ENCODE measurements at places on chromosomes 2 and 18.
A peak's percentile ranks its signal among the peaks of the same experiment; 100 is the strongest.

- no peak for DNase-seq
Observed at GRCh38 chr18:6830916-6831315, 101.4 kb downstream of the ARHGAP28 start.

- peak; percentile 13 for DNase-seq
Observed at GRCh38 chr2:187658952-187659525, 104.8 kb upstream of the TFPI start.

DNA sequence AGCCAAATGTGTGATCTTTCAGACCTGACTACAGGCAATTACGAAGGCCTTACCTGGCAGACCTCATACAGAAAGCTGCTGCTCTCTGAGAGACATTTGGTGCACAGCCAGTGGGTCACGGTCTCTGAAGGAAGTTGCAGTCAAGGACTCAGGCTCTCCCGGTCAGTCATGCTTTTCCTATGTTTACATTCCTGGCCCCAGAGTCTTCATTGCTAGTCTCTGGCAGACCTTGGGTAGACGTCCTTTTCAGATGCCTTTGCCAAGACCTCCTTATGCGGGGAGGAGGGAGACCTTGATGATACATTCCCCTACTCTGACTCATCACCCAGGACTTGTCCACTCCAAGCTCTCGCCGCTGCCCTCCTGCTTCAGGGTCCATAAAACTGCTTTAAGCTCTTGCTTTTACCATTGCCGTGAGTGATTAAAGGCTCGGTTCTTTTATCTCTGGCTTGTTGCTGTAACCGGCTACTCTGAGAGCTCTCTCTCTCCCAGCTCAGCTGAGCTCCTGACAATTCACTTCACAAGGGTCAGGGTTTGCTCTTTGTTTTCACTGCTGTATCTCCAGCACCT lies 62.0 kb upstream of the SLC35F5 start:
- peak; percentile 97 for DNase-seq

DNA sequence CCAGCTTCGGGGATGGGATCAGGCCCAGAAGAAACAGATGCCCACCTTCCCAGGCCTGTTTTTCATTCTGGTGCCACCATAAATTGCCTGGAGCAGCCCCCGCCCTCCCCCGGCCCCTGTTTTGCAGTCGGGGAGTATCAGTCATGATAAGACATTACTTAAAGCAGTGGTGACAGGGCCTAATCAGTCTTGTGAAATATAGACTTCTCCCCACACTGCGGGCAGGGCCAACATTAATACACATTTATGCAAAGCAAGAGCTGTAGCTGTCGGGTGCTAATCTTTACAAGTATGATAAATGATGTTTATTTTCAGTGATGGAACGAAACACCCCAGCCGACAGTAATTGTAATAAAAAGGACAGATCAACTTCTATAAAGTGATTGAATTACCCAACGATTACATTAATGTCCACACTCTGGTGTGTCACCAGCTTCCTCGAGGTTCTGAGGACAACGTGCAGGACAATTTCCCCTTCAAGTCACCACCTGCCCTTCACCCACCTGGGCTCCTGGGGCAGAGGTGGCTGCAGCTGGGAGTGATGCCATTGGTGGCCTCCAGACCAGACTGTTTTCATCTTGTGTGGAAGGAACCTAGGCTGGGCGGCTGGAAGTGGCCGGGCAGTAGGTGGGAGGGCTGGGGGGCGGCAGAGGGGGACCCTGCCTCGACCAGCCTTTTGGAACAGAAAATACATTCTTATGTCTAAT lies 226.0 kb downstream of the TFCP2L1 start:
- no peak for DNase-seq

DNA sequence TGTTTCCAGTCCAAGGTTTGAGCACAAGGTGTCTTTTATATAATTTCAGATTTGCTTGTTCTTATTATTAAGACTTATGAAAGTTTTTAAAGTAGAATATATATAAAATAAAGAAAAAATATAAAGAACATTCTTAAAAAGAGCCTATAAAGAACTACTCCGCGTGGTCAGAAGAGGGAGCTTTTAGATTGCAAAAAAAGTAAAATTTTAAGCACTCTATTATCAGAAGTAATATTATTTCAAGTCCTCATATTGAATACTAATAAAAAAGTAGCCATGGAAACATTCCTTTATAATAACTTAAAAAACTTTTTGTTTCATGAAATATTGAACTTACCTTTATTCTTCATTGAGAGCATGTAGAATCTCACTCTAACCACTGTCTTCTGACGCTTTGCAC lies 51.4 kb downstream of the LINC00305 start:
- no peak for DNase-seq

GRCh38 chr2:27494944-27495554 lies at the start of gene FNDC4:
Gene FNDC4 (minus strand): TSS chr2:27495200. CDS start chr2:27494679, 521 bp downstream.
- DNase-seq, result peak; percentile 8

- peak; percentile 94 for DNase-seq
Observed at GRCh38 chr2:69082430-69082997, 69.5 kb downstream of the ANTXR1 start.

DNA sequence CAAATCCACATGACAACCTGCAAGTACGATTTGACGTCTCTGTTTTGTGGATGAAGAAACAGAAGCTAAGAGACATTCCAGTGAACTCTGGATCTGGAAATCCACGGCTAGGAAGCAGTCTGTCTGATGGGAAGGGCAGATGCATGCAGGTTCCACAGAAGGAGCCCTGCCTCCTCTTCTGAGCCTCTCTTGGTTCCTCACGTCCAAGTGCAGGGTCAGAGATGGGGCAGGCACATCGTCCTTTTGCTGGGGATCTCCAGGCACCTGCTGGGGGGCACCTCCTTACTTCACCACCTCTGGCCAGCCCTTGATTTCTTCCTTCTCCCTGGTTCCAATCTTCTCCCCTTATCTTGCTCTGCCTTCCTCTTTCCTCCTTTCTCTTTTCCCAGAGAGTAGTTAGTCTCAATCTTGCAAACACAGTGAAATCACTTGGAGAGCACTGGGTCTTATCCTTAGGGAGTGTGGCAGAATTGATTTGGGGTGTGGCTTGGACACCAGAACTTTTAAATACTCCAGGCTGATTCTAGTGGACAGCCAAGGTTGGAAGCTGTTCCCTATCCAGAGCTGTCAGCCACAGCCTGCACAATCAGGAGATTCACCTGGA lies 137.8 kb downstream of the BCL2 start:
- no peak for DNase-seq

- DNase-seq, result no peak
Observed at GRCh38 chr18:2495381-2495780, 75.9 kb downstream of the METTL4 start.

- DNase-seq, result no peak
Observed at GRCh38 chr2:234805836-234806235, 146.0 kb upstream of the SH3BP4 start.

GRCh38 chr2:145752091-145752806 lies 1232.3 kb upstream of the ZEB2 start:
- DNase-seq, result peak; percentile 87

DNA sequence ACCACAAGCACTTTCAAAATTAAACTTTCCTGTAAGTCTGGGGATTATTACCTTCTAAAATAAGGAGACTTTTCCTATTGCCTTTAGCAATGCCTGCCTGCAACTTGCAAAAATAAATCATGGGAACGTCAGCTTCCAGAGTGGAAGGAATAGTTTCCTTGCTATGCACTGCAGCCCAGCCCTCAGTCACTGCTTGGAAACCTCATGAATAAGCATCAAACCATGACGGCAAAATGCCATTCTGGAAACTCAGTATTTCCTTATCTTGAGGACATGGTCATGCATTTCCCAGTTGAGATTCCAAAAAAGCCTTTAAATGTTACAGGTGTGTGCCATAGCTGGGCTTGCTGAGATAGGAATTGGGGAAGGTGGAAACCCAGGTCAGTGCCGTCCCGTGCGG lies 84.2 kb upstream of the OTOS start:
- peak; percentile 16 for DNase-seq

DNA sequence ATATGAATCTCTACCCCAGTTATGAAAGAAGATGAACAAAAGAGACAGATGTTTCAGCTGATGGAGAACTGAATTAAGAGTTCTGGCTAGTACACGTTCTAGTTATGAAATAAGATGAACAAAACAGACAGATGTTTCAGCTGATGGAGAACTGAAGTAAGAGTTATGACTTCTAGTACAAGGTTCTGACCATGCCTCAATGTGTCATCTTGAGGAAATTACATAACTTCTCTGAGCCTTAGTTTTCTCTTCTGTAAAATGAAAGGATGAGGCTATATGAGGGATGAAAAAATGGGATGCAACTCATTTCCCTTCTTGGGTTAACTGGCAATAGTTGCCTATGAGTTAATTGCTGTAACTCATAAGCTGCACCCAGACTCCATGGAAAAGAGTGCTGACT lies 92.9 kb upstream of the WDR75 start:
- no peak for DNase-seq

DNA sequence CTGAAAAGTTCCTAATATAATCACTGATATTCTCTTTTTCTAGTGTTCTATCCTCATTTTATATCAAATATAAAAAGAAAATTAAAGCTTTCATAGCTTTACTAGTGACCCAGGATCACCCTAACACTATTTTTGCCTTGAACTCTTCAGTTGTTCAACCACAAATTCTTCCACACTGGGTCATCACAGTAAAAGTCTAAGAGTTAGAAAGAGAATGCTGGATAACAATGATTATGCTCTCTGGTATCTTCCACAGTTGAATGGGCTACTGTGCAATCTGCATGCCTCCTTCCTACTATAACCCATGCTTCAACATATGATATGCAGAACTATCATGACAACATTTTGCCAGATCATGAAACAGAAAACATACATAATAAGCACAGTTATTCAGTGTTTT lies 32.3 kb downstream of the CHN1 start:
- DNase-seq, result peak; percentile 5

DNA sequence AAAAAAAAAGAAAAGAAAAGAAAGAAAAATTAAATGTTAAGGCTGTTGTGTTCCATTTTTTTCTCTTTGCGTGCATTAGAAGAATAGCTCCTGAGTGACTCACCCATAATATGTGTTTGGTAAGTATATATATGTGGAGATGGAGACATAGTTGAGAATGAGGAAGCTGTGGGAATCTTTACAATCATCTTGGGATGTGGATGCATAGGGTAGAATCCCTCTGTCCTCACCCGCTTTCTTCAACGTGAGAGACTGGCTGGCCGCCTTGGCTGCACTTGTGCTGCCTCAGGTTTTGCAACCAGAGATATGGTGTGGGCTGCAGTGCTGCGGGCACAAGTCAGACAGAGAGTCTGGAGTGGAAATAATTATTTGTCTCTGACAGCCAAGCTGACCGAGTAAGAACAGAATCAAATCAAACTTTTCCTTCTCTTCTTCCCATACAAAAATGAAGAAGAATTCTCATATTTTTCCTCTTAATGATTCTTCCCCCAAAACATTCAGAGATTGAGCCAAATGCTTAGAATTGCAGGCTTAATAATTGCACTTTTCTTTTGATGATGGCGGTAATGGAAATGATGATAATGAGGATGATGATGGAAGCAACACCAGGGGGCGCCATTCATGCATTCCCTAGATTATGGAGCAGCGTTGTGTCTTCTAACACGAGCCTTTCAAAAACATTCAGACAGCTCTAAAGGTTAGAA lies 48.5 kb downstream of the SERPINB7 start:
- DNase-seq, result peak; percentile 25

DNA sequence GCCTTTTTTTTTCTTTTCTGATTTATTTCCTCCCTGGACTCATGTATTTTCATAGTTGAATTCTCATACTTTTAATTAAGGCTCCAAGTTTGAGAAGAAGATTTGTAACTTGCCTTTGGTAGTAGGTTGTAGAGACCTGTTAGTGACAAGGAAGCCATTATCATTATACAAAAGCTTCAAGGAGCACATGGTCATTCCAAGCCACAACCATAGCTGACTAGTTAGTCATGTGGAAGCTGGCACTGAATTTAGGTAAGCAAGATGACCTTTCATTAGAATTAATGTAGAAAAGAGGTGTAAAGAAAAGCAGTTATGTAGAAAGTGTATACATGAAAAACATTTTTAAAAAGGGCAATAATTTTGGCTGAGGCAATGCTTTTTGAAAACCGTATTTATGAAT lies 89.7 kb downstream of the LRP1B start:
- peak; percentile 3 for DNase-seq

DNA sequence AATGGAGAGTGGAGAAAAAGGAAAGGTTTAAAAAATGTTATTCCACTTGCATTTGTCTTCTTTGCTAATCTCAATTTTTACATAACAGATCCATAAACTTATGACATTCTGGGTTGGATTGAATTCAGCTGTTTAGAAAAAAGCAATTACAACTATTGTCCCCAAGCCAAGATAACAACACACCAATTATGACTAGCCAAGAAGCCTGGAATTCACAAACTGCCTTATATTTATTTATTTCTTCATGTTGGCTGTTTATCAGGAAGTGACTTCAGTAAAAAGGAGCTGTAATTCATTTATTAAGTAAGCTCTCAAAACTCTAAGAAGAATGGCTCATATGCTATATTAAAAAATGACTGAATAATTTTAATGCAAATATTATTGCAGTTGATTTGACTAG lies 137.4 kb downstream of the CALCRL start:
- peak; percentile 83 for DNase-seq

DNA sequence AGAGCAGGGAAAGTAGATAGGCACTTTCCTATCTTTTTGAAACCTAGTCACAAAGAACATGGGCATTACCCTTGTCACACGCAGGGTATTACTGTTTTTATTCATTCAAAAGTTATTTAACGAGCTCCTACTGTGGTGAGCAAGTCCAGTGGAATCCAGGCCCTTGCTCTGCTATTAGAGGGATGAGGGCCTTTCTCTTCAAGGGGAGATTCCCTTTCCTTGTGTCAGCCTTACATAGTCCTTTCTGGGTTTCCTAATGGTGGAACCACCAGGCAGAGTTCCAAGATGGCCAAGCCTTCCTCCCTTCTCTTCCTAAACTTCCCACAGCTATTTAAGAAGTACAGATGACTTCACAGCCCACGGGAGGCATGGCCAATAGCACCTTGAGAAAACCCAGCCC lies 64.6 kb downstream of the SPTBN1 start:
- peak; percentile 73 for DNase-seq

DNA sequence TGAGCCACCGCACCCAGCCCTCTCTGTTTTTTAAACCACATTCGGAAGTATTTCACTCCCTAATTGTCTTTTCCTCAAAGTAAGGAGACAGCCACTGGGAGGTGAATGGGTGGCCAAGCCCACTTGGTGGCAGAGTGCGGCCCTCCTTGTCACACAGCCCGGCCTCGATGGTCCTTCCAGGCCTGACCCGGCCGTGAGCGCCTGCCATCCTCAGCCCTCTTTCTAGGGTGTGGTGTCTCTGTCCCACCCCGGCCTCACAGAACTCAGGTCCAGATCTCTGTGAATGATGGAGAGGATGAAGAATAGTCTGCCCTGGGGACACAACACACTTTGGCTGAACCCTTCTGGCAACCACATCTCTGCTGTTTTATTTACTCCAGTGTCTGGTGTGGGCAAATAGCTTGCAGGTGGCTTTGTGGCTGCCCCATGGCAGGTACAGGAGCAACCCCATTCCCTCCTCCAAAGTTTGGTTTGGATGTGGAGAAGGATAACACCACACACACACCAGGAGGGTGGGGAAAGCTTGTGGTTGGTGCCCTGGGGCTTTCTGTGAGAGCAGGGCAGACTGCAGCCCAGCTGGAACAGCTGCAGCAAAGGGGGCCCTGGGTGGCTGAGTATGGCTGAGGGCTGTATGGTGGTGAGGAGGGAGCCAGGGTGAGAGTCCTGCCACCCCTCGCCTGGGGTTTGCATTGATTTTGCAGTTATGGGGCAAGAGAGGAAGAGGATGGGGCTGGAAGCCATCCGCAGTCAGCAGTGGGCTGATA lies 88.6 kb downstream of the FAM168B start:
- no peak for DNase-seq

Measured in fibroblast of gingiva (primary cell).